ENCODE measurements at places on chromosomes 13 and 19.

DNA sequence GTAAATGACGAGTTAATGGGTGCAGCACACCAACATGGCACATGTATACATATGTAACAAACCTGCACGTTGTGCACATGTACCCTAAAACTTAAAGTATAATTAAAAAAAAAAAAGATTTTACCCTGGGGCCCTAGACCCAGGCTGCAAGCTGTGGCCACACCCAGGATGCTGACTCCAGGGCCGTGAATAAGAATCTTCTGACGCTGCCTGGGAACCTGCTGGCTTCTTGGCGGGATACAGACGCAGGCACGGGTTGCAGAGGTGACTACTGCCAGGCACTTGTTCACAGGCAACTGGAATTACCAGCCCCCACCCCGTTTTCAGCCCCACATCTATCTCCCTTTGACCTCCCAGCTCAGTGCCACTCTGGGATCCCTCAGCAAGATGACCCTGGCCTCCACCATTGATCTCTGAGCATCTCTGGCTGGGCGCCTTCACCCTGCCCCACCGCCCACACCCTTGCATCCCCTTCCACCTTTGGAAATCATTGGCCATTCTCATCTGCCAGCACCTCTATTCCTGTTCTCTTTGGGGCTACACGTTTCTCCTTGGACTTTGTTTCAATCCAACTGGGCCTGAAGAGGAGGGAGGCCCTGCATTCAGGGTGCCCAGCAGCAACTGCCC lies 21.1 kb upstream of the CFAP97D2 start:
- DNase-seq = no peak

- no peak for DNase-seq
Observed at GRCh38 chr19:43609872-43610271, 2.0 kb upstream of the SRRM5 start.

DNA sequence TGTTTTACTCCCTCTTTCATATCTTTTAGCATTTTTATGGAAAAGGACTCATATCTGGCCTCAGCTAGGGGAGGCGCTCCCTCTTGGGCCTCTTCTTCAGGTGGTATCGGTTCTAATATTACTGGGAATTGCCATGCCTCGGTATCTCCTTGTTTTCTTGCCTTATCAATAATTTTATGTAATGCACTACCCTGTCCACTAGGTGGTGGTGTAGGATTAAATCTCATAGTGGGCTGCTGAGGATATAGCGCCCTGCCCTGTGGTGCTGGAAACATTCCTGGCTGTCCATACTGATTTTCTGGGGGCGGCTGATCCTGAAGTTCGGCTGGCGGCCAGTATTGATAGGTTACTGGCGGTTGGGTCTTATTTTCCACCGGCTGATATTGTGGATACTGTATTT lies 35.8 kb downstream of the ZNF420 start:
- no peak for DNase-seq

DNA sequence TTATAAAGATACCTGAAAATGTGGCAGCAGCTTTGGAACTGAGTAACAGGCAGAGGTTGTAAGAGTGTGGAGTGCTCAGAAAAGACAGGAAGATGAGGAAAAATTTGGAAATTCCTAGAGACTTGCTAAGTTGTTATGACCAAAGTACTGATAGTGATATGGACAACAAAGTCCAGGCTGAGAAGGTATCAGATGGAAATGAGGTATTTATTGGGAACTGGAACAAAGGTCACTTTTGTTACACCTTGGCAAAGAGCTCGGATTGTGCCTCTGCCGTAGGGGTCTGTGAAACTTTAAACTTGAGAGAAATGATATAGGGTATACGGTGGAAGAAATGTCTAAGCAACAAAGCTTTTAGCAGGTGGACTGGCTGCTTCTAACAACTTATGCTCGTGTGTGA lies 419.9 kb downstream of the PCDH17 start:
- no peak for DNase-seq

DNA sequence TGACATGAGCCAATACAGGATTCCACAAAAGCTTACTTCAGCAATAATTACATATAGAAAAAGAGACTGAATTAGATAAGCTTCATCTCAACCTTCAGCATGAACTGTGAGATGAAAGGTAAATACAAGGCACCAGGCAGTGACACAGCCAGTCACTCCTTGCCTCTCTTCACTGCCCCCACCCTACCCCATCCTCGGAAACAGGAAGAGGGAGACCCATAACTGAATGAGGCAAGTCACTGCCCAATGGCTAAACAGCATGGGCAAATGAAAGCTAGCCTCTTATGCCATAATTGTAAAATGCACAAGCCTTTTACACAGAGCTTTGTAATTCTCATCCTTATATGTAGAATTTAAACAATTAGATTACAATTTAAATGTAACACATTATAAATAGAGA lies 1.7 kb downstream of the ZNF160 start:
- DNase-seq = no peak
